Ureter (tissue), 1 donor: ENCODE measurements at places on chromosomes 3 and 15. TPM values are rescaled to one million over a fixed set of nuclear protein-coding genes. Genes with fewer than 3 reads are reported as not detected.

FAM43A gene
- 5.2 TPM for total RNA-seq

WDR5B gene
- 7.2 TPM for total RNA-seq

CDHR4 gene
- total RNA-seq: 0.62 TPM

DNA sequence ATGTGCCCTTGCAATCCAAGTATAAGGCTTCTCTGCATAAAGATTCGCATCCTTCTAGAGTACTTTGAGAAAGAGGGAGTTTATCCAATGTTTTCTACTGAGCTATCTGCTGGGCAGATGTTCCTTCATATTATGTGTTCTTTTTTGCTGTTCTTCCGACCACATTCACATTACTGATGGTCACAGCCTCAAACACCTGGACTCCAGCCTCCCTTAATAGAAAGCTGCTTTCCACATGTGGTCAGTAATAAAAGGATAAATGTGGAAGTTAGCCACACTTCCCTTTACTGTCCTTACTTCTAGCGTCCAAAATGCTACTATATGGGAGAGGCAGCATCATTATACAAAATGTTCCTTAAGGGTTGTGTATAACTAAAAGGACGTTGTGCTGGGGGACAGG lies 116.9 kb downstream of the CD47 start:
- DNase-seq: no peak
